ENCODE measurements at places on chromosomes 1 and 21.

GRCh38 chr1:29962336-29962735 is 726.0 kb downstream of the PTPRU start:
- DNase-seq: no peak

GRCh38 chr1:89350298-89350697 is 13.6 kb upstream of the GBP6 start:
- DNase-seq: no peak

GRCh38 chr1:30535595-30536325 is 187.6 kb downstream of the MATN1 start:
- no peak for DNase-seq

DNA sequence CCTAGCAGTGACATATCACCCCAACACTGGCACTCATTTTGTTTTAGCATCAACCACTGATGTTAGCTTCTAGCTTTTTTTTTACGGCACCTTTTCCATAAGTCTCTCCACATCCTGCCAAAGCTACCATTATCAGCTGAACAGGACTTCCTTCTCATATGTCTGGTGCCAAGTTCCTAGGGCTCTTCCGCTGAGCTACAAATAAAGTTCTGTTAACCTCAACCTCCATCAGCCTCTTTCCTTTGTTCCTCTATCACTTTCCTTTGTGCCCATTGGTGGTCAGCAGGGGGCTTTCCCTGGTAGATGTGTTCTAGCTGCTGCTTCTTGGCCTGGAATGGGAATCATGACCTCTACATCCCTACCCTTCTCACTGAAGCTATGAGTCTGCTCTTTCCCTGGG is 163.8 kb downstream of the FAF1 start:
- DNase-seq: no peak

- DNase-seq: no peak
Observed at GRCh38 chr1:232398823-232399222, 231.1 kb downstream of the SIPA1L2 start.

All from stimulated activated CD8-positive, alpha-beta memory T cell treated with anti-CD3 and anti-CD28 coated beads, Interleukin-15, amount 100 ng/mL, for 48 hours (primary cell).